Right kidney (tissue), 9 donors: ENCODE measurements at places on chromosomes 7 and 10.

DNA sequence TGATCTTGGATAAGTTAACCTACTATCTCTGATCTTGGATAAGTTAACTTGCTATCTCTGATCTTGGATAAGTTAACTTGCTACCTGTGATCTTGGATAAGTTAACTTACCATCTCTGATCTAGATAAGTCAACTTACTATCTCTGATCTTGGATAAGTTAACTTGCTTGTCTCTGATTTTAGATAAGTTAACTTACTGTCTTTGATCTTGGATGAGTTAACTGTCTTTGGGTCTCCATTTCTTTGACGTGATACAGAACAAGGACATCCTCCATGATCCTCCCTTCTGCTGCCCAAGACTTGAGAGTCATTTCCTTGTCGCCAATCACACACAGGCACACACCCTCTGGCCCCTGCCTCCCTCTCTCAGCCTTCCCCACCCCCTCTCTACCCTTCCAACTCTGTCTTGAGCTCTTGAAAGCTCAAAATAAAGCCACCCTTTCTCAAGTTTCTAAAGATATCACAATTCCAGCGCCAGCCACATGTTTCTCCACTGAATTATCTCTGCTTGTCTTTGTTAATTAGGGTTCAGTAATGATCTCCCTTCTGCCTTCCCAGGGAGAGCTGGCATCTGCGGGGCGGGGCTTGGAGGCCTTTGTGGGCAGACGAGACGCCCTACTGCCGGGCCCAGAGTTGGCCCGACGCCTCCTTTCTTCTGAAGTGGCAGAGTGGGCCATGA is 85.1 kb upstream of the GTF2I start:
- no peak for DNase-seq

GRCh38 chr10:113517901-113518260 is 35.0 kb upstream of the HABP2 start:
- no peak for DNase-seq

DNA sequence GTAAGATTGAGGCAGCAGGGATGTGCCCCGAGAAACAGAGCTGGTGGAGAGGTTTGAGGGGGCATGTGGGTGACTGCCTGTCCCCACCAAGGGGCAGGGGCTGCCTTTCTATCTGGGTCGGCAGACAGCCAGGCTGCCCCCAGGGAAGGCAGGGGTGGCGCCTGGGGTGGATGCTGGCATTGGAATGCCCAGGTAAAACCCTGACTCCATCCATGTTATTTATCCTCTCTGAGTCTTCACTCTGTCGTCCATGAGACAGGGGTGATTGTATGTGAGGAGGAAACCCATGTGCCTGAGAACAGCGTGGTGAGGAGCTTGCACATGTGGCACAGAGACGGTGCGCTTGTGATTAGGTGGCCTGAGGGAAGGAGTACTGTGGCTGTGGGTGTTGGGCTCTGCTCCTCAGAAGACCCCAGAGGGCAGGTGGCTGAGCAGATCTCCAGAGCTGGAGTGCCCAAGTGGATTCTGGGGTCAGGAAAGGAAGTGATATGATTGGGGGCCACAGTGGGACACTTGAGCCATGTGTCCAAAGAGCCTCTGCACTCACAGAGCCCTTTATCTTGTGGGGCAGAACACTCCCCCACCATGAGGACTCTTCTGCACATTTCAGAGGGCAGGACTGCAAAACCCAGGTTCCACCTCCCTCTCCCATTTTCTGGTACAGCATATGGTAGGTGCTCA is 100.4 kb upstream of the RET start:
- no peak for DNase-seq

- no peak for DNase-seq
Measured at GRCh38 chr10:62071846-62072281, 170.4 kb downstream of the ARID5B start.

- peak; percentile 40 for DNase-seq
Measured at GRCh38 chr7:114081606-114082425, 163.0 kb upstream of the PPP1R3A start.

DNA sequence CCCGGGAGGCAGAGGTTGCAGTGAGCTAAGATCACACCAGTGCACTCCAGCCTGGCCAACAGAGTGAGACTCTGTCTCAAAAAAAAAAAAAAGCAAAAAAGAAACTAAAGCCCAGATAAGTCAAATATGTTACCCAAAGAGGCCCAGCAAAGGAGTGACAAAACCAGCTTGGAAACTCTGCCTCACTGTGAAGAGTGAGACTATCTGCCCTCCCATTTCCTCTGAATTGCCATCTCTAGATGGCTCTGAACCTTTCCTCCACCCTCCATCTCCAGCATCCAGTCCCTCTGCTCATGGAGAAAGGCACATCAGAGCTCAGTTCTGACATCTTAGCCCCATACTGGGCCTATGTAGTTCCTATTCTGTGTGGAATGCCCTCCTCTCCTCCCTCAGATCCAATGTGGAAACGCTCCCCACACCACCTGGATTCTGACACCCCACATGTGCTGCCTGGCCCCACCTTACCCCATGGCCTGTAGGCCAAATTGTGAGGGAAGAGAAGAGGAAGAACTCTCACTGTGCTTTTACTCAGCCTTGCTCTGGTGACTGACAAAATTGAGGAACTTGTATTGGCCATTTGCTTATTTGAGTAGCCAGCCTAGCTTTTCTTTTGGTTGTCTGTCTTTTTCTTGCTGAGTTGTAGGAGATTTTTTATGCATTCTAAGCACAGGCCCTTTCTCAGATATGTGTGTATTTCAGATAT is 18.0 kb upstream of the NUDCD3 start:
- DNase-seq, result no peak

- DNase-seq, result no peak
Measured at GRCh38 chr10:70958396-70958795, 70.0 kb upstream of the PCBD1 start.

DNA sequence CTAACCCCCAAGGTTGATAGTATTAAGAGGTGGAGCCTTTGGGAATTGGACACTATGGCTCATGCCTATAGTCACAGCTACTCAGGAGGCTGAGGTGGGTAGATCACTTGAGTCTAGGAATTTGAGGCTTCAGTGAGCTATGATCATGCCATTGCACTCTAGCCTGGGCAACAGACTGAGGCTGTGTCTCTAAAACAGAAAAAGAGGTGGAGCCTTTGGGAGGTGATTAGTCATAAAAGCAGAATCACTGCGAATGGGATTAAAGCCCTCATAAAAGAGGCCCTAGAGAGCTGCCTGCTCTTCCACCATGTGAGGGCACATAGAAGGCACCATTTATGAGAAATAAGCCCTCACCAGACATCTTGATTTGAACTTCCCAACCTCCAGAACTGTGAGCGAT is 81.9 kb downstream of the SKAP2 start:
- no peak for DNase-seq

GRCh38 chr7:42198296-42198695 is 38.7 kb downstream of the GLI3 start:
- no peak for DNase-seq

GRCh38 chr7:986766-987751 is 4.1 kb downstream of the CYP2W1 start:
- DNase-seq, result no peak

DNA sequence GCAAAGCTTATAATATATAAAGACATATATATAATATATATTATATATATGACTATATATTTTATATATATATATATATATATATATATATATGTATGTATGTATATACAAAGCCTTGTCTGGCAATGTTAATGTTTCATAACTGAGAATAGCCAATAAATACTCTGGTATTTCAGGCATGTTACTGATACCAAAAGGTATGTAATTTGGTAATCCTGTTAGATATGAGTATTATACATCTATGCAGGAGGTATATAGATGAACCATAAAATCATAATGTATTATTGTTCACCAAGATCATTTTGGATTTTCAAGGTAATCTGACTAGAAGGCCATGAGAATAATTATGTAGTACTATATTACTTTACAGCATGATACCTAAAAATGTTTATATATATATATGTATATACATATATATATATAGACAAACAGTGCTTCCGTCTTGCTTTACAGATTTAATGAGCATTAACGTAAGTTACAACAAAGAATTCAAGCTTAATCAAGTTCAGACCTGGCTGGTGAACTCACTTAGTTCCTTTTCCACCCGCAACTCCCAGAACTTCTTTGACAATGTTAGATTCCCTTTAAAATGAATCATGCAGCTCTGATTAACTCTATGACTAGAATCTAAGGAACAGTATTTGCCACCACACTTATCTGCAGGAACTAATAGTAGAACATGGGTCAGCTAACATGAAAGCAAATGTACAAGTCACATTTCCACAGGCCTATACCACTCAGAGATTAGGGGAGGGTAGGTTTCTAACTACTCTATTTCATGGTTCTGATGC is 82.7 kb downstream of the SLC25A13 start:
- DNase-seq, result no peak

- DNase-seq, result peak; percentile 38
Measured at GRCh38 chr10:70477661-70478162, 855 bp upstream of the PALD1 start.

DNA sequence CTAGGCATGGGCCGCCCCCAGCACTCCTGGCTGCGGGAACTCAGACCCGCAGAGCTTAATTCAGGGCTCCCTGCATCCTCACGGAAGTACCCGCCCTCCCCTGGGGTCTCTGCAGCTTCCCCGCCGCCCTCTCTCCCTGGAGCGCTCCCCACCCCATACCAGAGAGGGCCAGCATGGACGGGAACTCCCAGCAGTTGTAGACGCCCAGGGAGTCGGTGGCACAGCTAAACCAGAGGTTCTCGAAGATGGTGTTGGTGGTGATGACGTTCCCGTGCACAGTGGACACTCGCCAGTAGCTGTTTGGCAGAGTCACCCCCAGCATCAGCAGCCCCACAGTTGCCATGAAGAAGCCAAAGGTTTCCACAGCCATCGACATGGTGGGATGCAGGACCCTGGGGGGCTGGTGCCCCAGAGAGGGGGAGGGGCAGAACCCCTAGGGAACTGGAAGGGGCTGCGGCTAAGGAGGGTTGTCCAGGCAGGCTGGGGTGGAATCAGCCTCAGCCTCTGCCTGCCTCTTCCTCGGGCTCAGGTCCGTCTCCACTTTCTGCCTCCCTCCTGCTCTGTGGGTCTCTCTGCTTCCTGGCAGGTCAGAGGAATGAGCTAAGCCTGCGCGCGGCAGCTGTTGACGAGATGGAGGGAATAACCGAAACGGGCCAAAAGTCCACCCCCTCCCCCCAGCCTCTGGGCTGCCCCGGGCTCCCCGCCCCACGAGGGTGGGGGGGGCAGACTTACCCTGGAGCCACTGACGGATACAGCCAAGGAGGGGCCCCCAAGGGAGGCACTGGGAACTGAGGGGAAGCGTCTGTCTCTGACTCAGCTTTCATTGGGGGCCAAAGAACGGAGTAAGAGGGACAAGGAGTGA is at the start of gene CLDN15:
CLDN15 (minus strand) TSS at position 597 of the 862 bp plus-strand sequence; CDS start at position 376, 221 bp downstream.
- no peak for DNase-seq

DNA sequence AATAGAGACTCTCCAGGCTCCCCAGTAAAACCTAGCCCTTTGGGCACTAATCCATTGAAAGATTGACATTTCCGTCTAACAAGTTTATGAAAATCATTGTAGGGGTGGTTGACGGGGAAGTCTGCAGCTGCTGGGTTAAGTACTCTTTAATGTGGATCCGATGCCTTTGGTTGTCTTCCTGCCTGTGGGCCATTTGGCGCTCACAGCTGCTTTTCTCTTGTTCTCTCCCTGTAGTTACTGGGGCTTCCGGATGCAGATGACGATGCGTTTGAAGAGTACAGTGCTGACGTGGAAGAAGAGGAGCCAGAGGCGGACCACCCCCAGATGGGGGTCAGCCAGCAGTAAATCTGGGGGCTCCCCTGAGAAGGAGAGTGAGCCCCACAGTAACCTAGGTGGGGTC is 22.4 kb downstream of the MTURN start:
- DNase-seq, result no peak

DNA sequence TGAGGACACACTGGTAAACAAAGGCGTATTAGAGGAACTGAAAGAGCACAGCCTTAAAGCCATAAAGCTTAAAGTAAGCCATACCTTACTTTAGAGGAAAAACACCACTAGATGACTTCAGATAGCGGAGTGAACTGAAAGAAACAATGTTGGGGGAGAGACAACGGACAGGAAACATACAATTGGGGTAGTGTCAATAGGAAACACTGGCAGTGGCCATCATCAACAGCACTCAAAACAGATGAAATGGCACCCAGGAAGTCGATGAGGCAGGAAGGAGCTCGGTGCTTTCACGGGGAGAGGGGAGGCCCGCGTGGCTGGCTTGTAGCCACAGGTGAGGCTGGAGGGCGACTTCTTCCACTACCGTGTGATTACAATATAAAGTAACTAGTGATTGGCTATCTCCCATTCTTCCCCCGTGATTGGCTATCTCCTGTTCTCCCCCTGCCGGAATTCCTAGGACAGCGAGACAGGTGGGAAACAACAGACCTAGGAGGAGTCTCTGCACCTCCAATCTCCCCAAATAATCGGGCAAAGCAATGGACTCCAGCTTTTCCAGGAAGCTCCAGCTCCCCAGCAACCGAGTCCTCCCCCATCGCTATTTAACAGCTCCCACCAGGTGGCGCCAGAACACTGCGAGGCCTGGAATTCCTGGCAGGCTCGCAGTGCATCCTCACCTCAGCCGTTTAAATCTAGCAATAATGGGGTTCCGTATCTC is 2.4 kb upstream of the TAS2R38 start:
- DNase-seq, result peak; percentile 57

GRCh38 chr7:69208276-69208675 is 390.0 kb upstream of the AUTS2 start:
- DNase-seq, result no peak

- DNase-seq, result no peak
Measured at GRCh38 chr7:92448205-92448747, 994 bp downstream of the GATAD1 start.

DNA sequence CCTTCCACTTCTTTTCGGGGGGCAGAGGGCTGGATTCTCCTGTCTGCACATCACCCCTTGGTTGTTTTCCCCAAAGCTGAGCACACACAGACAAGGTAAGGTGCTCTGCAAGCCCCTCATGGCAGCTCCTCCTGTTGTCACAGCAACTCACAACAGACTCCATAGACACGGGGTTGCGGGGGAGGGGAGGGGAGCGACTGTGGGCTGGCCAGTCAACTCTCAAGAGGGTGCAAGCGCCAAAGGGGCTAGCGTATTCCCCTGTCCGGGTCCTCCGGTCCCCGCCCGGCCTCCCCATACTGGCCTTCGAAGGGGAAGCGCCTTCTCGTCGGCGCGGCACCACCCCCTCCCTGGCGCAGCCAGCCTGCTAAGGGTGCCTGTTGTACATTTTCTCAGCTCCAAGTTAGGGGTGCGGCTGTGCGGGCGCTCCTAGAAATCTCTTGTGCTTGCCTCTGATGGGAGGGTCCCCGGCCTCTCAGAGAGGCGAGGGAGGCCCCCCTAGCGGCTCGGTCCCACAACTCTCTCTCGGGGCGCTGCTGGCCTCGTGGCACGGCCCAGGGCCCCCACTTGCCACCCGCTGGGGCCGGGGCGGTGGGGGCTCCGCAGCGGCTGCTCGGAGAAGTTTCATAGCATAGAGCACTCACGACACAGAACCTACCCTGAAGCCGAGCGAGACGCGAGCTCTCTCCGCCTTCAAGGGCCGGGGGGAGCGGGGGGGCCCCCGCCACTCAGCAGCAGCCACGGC is 498 bp downstream of the RHOBTB1 start:
- peak; percentile 93 for DNase-seq

- DNase-seq, result no peak
Measured at GRCh38 chr10:24935504-24936292, 16.7 kb downstream of the PRTFDC1 start.

GRCh38 chr7:108143658-108144420 is 13.7 kb upstream of the LAMB4 start:
- DNase-seq, result no peak

- no peak for DNase-seq
Measured at GRCh38 chr7:137850972-137851945, 4.5 kb upstream of the DGKI start.
